ENCODE measurements at places on chromosomes 6 and 20. TPM values are rescaled to one million over a fixed set of nuclear protein-coding genes. Genes with fewer than 3 reads are reported as not detected.
A peak's percentile ranks its signal among the peaks of the same experiment; 100 is the strongest.

- no peak for DNase-seq
Observed at GRCh38 chr6:33820243-33820642, 16.4 kb upstream of the MLN start.

DNA sequence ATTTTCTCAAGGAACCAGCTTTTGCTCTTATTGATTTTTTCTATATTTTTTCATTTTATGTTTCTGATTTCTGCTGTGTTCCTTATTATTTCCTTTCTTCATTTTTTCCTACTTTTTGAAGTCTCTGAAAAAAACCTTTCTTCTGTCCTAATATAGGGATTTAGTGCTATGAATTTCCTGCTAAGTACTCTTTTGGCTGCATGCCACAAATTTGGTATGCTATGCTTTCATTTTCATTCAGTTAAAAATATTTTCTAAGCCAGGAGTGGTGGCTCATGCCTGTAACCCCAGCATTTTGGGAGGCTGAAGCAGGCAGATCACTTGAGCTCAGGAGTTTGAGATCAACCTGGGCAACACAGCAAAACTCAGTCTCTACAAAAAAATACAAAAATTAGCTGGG, 30.6 kb downstream of the SIRPD start:
- DNase-seq: no peak

- no peak for DNase-seq
Observed at GRCh38 chr6:81450180-81450579, 302.3 kb downstream of the TENT5A start.

- DNase-seq: no peak
Observed at GRCh38 chr6:125198398-125198937, 44.9 kb downstream of the TPD52L1 start.

DNA sequence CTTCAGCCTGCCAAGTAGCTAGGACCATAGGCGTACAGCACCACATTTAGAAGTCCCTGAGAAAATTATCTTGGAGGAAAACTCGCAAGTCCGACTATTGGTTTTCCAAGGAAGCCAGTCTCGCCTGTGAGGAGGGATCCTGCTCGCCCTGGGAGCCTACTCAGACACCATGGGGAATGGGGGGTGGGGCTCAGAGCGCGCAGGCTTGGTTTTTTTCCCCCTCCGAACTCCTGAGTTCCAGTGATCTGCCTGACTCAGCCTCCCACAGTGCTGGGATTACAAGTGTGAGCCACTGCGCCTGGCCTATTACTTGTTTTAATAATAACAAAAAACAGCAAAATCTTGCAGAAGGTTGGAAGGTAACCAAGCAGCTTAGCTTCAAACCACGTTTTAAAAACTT, 153.7 kb downstream of the OR2B2 start:
- no peak for DNase-seq

DNA sequence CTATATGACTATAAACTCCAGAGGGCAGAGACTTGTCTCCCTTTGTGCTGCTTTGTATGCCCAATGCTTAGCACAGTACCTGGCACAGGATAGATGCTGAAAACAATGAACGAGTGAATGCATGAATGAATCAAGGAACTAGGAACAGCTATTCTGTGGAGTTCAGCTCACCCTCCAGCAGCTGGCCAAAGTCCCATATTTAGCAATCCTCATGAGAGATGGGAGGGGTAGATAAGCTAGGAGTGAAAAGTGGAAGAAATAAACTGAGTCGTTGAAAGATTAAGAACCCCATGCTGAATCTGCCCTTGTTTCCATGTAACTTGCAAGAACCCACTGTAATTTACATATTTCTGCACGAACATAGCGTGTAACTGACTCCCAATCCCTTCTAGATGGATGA, 106.5 kb downstream of the MAFB start:
- DNase-seq: no peak

GRCh38 chr6:27883136-27883535, 29.1 kb downstream of the OR2B2 start:
- no peak for DNase-seq

DNA sequence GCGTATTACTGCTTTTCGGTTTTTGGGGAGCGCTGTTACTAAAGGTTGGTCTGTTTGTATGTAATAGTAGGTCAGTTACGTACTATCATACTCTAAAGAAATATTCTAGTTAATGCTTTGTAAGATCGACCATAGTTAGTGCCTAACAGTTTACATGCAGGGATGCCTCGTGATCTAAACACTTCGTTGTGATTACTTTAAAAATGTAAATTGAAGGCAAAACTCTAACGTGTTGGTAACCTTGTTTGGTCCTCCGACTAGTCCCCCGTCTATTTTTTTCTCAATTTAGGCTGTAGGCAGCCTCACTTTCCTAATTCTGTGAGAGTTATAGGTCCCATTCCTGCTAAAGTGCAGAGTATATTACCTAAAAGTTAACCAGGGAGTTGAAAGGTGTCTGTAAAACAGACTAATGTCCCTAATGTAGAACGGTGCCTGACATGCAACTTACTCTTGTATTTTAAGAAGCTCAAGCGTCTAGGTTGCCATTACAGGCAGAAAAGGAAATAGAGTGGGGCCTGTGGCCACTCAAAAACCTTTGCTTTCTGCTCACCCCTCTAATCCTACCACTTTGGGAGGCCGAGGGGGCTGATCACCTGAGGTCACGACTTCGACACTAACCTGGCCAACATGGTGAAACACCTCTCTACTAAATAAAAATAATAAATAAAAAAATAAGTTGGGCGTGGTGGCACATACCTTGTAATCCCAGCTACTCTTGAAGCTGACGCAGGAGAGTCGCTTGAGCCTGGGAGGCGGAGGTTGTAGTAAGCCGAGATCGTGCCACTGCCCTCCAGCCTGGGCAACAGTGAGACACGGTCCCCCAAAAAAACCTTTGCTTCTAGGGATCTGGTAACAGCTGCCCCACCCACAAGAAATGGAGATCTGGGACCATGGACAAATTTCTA, 37.8 kb downstream of the HFE start:
- DNase-seq: no peak

GRCh38 chr6:149168968-149169367, 148.5 kb upstream of the TAB2 start:
- no peak for DNase-seq

DNA sequence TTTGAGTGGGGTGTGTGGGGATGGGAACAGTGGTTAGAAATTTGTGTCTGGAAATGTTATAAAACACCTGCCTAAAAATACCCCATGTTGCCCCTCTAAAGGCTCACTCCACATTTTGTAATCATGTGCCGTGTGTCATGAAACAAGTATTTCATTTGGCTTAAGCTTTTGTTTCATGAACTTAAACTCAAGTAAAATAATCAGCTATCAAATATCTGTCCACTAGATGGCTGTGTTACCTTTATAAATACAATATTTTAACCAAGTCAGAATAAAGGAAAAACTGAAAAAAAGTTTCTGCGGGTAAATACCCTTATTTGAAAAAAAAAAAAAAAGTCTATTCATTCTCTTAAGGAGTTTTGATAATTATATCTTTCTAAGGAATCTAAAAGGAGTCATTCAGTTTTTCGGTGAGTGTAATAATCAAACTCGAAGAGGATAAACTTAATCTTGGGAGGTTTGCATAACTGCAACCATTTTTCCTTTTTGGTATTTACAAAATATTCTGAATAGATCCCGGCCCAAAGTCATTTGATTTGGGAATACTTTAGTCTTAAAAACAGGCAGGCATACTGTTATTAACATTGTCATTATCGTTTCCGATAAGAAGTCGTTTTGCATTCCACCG, 29.9 kb upstream of the MTRF1L start:
- no peak for DNase-seq

DNA sequence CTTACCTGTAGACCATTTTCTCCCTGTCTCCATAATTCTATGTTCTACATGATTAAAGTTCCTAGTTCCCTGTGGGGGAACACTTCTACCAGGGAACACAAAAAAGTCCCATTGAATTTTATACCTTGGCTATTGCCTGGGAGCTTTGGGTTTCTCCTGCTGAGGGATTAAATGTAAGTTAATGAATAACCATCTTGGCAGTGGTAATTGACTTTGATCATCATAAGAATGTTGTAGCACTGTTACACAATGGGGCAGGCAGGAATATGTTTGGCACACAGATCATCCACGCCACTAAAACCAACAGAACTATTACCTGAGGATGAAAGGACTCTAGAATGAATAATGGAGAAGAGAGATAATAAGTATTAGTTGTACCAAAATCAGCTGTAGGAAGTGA, 1106.2 kb upstream of the GJE1 start:
- no peak for DNase-seq

- DNase-seq: no peak
Observed at GRCh38 chr20:34472246-34472925, 43.8 kb upstream of the DYNLRB1 start.

GRCh38 chr6:87118054-87118453, 23.1 kb upstream of the CGA start:
- no peak for DNase-seq

DNA sequence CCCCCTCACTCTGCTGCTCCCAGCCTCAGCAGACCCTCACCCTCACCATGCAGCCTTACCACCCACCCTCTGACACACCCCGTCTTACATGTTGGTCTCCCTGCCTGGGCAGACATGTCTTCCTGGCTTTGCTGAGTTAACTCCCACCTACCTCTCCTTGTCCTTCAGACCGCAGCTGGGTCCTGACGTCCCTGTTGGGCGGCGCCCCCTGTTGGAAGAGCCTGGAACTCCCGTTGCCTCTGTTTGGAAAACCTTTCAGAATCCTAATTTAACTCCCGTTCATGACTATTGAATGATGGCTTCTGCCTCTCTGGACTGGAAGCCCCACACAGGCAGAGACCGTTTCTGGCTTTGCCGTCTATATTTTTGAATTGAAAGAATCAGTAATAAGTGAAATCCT, 245.1 kb downstream of the MYLK4 start:
- DNase-seq: no peak

DNA sequence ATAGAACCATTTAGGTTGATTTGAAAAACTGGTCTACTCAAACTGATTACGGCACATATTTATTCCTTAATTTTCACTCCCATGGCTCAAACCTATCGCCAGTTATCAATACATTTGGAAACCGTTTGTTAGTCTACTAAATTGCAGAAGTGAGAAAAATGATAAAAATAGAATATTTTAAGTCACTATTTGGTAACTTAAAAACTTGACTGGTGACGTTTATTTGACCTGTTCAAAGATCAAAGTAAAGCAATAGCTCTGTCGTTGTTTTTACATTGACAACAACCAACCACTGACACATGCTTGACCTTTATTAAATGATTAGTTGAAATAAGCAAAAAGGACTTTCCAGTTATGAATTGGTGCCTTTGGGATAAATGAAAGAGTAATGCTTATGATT, 402.9 kb upstream of the MAP3K7 start:
- DNase-seq: no peak

- no peak for DNase-seq
Observed at GRCh38 chr6:149995971-149996370, 29.4 kb downstream of the RAET1L start.

GRCh38 chr6:26122005-26122388, 34.8 kb downstream of the HFE start:
- no peak for DNase-seq

DNA sequence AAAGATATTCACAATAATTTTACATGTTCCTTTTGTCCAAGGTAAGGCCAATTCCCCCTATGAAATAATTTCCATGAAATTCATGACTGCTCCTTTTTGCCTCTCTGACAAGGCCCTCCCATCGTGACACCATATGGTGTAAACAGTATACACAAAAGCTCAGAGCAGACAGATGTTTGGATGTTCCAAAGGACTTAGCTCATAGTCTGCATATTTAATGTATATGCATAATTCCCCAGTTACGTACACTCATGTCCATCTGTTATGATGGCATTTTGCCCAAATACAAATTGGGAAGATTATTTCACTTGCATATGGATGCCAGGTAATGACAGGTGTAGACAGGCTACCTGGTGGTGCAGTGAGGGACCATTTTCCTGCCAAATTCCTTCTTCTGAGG, 376.5 kb downstream of the KHDRBS2 start:
- no peak for DNase-seq

DNA sequence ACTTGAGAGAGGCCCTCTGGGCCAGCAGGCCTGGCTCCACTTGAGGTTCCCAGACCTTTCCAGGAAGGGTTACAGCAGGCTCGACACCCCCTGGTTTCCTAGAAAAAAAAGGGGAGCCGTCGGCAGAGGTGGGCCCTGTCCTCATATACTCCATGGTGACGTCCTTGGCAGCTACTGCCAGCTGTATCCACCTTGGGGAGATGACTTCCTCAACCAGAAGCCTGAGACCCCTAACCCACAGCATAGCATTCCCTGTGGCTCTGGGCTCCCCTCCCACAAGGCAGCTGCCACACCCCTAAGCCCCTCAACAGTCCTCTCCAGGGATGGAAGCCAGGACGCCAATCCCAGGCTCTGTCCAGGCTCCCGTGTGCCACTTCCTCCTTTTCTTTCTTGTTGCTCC, 294.8 kb downstream of the CDC5L start:
- no peak for DNase-seq

DNA sequence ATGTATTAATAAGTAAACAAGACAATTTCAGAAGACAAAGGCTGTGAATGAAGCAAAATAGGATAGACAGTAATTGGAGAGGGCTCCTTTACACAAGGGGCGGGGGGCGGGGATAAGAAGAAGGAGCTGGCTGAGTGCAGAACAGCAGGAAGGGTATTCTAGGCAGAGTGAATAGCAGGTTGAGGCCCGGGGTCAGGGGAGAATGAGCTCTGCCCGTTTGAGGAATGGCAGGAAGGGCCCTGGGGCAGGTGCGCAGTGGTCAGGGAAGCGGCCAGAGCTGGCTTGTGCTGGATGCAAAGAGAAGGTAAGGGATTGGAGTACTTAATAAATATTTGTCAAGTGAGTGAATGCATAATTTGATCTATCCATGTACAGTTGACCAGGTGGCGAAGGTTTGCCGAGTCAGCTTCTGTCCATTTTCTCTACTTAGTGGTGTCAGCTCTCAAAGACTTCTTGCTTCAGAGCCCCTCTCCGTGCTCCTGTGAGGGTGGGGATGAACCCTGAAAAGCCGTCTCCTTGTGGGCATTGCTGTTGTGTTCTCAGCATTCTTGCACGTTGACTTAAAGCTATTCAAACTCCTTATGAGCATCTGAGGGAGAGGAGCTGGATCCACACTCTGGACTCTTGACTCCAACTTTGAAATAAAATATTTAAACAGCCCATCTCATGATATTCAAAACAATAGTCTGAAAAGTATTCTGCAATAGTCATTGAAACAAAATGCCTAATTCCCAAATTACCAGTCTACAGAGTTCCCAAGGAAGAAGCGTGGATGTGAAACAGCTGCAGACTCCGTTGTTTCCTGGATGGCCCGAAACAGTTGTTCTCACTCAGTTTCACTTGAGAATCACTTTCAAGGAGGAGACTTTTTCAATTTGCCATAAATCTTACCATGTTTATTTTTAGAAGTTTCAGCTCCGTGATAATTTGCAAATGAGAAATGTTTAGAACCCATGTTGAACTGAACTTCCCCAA, 105.1 kb downstream of the EDN3 start:
- DNase-seq: no peak

GRCh38 chr6:159981403-159982245, 12.7 kb downstream of the IGF2R start:
- DNase-seq: peak; percentile 73

Gene NOTCH4
- total RNA-seq: 24.4 TPM

Gene SLC22A3
- total RNA-seq: 1.8 TPM

Gene C6orf141
- not detected for total RNA-seq

Gene JAG1
- total RNA-seq: 24.4 TPM

Gene OPRM1
- not detected for total RNA-seq

Gene TAF11
- 16.7 TPM for total RNA-seq

Gene BHLHE23
- not detected for total RNA-seq

Gene PTPRT
- total RNA-seq: 0.19 TPM

Gene SLC22A1
- 0.51 TPM for total RNA-seq

Gene VGLL2
- not detected for total RNA-seq

Gene TMC2
- 0.08 TPM for total RNA-seq

Gene INSM1
- not detected for total RNA-seq

All from Right ventricle myocardium inferior (tissue), 1 donor.